ENCODE measurements at places on chromosomes 2 and 18.

DNA sequence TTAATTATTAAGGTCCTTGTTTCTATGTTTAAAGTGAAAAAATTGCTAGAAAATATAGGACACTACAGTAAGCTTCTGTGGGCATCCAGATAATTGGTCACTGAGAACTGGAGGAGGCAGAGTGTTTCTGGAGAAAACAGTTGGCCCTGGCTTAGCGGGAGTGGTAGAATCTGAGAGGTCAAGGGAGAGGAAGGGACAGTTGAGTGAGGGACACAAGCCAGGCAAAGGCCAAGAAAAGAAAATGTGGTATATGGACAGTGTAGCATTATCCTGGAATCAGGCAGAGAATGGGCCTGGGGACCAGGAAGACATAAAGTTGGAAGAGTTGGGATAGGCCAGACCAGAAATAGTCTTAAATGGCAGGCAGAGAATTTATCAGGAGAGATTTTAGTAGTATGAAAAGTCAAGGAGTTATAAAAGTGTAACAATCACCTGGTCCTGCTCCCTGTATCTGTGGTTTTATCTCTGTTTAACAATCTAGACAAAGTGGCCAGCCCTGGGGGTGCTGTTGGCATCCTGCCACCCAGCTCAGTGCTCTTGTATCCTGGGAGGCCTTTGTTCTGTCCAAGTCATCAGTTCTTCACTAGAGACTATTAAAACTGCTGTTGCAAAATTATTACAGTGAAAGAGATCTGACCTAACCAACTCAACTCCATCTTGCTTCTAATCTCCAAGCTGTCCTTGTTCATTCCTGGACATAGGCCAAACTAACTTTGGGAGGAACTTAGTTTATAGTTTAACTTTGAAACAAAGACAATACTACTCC is 15.4 kb upstream of the MSGN1 start:
- DNase-seq, result no peak

GRCh38 chr2:171405546-171405945 is 28.2 kb downstream of the METTL8 start:
- no peak for DNase-seq

- no peak for DNase-seq
Measured at GRCh38 chr18:24488824-24489493, 28.5 kb downstream of the HRH4 start.

GRCh38 chr2:181972431-181973170 is 13.1 kb upstream of the PPP1R1C start:
- no peak for DNase-seq

DNA sequence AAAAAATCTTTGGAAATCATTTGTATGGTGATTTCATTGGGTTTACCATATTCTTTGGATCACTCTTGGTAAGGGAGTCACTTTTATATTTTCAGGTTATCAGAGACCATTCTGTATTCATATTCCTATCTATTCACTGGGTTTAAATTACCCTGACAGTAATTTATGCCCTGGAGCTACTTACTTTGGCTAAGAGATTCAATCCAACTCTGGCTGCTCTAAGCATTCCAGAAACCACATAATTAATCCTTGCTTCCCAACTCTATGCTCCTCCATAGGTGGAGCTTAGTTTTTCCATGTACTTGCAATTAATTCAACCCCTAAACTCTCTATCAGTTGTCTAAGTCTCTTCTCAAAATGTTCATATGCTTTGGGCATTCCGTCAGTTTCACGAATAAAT is 336.3 kb downstream of the AGPS start:
- DNase-seq, result no peak

DNA sequence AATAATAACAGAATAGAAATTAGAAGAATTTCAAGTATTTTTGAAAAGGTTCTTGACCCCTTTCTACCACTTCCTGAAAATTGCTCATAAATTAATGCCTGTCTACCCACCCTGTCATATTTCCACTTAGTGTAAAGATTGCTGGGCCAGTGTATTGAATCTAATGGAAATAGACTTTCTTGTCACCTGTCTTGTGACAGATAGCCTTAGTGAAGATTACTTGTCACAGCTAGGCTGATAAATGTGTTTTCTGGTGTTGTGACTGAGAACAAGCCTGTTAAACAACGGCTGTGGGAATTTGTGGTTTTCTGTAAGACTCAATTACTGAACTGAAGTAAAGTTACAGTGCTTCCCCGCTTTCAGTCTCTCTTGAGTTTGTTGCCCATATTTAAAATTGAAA is 37.0 kb downstream of the PIK3C3 start:
- DNase-seq, result no peak

DNA sequence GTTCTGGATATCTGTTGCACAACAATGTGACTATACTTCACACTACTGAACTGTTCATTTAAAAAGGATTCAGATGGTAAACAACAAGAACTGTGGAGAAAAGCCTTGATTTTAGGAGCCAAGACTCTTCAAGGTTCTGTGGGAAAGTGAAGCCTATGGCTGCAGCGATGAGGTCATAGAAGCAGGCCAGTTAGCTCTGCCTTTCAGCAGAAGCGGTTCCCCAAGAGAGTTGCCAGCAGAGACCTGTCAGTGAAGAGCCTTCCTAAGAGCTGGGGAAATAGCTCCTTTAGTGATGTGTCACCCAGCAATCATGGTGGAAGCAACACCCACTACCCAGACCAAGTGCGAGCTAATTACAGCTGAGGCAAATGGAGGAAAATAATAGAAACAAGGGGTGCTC is 346.5 kb upstream of the ETAA1 start:
- no peak for DNase-seq

- no peak for DNase-seq
Measured at GRCh38 chr2:208686665-208687064, 280.1 kb downstream of the PTH2R start.

- DNase-seq, result no peak
Measured at GRCh38 chr2:149664896-149665295, 77.3 kb upstream of the MMADHC start.

DNA sequence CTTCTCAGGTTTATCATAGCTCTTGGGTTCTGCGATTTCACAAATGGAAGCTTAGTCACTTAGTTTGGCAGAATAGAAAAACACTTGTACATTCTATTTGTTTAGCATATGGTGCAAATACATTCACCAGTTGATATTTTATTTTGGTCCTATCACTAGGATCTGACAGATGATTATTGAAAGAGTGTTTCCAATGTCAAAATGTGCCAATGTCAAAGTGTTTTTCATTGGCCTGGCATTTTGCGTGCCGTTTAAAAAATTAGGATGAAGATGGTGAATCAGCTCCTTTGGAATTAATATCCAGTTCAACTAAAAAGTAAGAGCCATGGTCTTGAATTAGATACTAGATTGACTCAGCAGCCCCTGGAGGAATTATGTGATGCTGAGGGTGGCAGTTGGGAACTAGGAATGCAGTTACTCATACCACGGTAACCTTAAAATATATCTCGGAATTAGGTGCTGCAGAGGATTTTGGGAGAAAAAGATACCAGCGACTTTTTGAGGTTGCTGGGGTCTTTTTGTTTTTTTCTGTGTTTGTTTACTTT is 87.0 kb downstream of the SPHKAP start:
- DNase-seq, result no peak

DNA sequence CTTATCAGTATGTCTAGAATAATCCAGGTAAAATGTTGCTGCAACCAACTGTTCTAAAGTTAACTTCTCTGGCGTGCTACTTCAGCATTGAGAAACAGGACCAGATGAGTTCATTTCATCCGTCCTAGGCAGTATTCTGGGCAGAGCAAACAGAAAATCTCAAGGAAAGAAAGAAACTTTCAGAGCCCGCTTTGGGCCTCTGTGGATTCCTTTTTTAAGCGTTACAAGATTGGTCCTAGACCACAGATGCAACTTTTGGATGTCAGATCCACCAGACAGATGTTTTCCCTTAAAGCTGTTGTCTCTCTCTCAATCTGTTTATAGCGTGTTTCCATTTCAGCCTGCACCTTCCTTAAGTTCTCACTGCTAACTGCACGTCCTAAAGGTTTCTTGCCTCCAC is 75.0 kb downstream of the BCL2 start:
- no peak for DNase-seq

DNA sequence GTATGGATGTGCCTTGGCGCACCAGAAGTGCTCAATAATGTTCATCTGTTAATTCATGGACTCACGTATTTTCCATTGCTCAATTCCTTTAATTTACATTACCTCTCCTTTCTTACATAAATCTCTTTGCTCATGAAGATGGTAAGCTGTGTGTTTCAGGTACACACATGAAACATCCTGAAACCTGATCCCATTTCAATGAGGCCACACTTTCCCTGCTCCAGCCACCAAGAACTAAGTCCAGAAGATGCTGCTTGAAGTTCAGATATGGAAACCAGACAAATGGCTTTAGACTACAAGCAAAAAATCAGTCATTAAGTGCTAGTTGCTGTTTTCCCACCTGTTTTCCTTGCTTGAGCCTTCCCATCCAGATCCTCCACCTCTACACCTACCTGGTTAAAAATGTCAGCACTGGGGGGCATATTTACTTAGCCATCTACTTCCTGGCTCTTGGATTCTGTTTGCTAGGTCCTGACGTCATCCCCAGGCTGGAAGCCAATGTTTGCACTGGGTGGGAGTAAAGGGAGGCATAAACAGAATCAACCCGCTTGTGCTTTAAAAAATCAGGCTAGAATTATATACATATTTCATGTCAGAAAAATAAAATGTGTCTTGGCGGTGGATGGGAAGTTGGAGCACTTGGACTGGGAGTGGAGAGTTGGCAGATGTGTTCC is 309.7 kb downstream of the OSR1 start:
- no peak for DNase-seq

DNA sequence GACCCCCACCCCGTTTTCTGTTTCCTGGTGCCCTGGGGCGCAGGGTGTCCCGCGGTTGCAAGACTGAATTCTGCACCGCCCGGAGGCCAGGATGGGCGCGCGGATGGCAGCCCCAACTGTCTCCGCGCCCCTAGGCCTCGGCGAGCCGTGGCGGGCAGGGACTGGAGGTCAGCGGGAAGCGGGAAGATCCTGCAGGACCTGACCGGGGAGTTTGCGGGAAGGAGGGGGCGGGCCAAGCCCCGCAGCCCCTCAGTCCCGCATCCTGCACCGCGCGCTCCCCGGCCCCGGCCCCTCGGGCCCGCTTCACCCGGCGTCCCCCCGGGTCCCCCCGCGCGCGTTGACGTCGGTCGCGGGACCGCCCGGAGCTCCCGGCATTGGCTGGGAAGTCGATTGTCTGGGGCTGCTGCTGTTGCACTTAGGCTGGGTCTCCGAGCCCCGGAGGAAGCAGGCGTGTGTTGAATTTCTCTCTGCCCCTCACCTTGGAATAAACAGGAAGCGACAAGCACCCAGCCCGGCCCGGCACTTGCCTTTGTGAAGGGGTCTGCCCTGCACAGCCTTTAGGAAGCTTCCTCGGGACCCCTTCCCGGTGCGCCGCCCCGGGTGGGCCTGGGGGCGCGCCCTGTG is at the start of gene LDLRAD4:
LDLRAD4 (plus strand) TSS at position 393 of the 624 bp plus-strand sequence.
- DNase-seq, result peak; percentile 21

- DNase-seq, result no peak
Measured at GRCh38 chr2:85255456-85255812, 72.4 kb downstream of the TGOLN2 start.

- no peak for DNase-seq
Measured at GRCh38 chr18:69664399-69664798, 263.7 kb downstream of the DOK6 start.

DNA sequence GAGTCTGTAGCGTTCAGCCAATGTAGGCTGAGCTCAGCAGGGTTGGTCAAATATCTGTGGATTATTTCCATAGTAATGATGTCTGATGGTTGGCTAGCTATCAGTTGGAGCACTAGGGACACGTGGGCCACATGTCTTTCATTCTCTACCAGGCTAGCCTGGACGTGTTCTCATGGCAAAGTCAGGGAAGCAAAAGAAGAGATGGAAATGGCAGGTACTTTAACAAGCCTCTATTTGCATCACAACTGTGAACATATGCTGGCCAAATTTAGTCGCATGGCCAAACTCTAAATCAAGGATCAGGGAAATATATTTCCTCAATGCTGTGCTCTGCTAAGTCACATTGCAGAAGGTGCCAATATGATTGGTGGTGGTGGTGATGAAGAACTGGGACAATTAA is 371.6 kb upstream of the CHST9 start:
- no peak for DNase-seq

GRCh38 chr18:51361130-51361860 is 163.8 kb upstream of the MEX3C start:
- DNase-seq, result no peak

DNA sequence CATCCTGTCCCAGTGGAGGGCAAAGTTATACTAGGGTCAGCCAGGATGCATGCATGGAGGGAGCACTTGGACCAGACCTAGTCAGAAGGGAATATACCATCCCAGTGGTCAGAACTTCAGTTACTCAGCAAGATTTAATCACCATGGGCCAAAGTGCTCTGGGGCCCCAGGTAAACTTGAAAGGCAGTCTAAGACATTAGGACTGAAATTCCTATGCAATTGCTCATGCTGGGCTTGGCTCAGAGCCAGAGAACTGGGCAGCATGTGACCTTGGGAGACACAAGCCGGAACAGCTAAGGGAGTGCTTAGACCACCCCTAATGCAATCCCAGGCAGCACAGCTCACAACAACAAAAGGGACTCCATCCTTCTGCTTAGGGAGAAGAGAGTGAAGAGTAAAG is 401.3 kb downstream of the KCNJ3 start:
- DNase-seq, result no peak

- DNase-seq, result no peak
Measured at GRCh38 chr2:181586569-181587081, 70.3 kb downstream of the CERKL start.

GRCh38 chr2:30446602-30447148 is 371 bp upstream of the LCLAT1 start:
- DNase-seq, result no peak

DNA sequence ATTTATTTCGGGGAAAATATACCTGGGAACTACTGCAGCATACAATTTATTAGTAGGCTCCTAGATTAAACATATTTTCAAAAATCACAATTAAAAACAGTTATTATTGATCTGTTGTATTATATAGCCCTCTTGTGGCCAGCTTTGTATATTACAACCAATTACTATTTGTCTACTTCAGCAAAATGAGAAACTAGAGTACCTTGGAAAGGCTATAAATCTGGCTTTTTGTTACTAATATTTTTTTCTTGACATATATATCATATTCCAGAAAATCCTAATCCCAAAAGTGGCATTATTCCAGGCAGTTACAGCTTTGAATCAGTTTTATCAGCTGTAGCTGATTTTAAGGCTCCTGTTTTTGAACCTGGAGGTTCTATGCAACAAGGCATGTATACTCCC is 101.2 kb downstream of the UBR3 start:
- DNase-seq, result no peak

GRCh38 chr2:14737201-14737600 is 104.7 kb downstream of the LRATD1 start:
- no peak for DNase-seq

- no peak for DNase-seq
Measured at GRCh38 chr2:55399815-55400214, 19.8 kb downstream of the CCDC88A start.
